ENCODE measurements at places on chromosomes 16 and 17. TPM values are rescaled to one million over a fixed set of nuclear protein-coding genes. Genes with fewer than 3 reads are reported as not detected.

Gene ZNF385C
- 2.6 TPM for polyA plus RNA-seq

Gene KCNH4
- 0.11 TPM for polyA plus RNA-seq

Gene KCTD2
- polyA plus RNA-seq: 14.6 TPM

Gene ACLY
- polyA plus RNA-seq: 68.7 TPM

Gene MLYCD
- polyA plus RNA-seq: 5.4 TPM

Gene CEP112
- polyA plus RNA-seq: 9.8 TPM

Gene RGS9
- 13.9 TPM for polyA plus RNA-seq

Gene ASPA
- polyA plus RNA-seq: 0.75 TPM

Gene RAPGEFL1
- polyA plus RNA-seq: 10.6 TPM

Gene SLC38A8
- polyA plus RNA-seq: 0.38 TPM

Gene CTRB2
- 20,002 TPM for polyA plus RNA-seq

Gene TNFSF13
- polyA plus RNA-seq: 17.8 TPM

Gene KRTAP2-1
- polyA plus RNA-seq: not detected

Gene NUDT7
- polyA plus RNA-seq: 8.9 TPM

Gene HOXB7
- 1.3 TPM for polyA plus RNA-seq

Gene PIK3R6
- polyA plus RNA-seq: 0.23 TPM

Gene CD300H
- polyA plus RNA-seq: not detected

Gene ENPP7
- polyA plus RNA-seq: 0.05 TPM

Gene ZP2
- not detected for polyA plus RNA-seq

Gene SLC5A11
- polyA plus RNA-seq: 0.26 TPM

Gene KRT28
- not detected for polyA plus RNA-seq

Gene CD300LB
- 0.08 TPM for polyA plus RNA-seq

Gene TBC1D3B
- polyA plus RNA-seq: 3.9 TPM

Gene P2RX5
- 1.3 TPM for polyA plus RNA-seq

Gene CDH8
- polyA plus RNA-seq: not detected

Gene TMEM231
- polyA plus RNA-seq: 6.6 TPM

Gene ORC6
- polyA plus RNA-seq: 0.72 TPM

Gene FNDC8
- not detected for polyA plus RNA-seq

Gene ACBD4
- 37.3 TPM for polyA plus RNA-seq

Gene SMIM22
- 367 TPM for polyA plus RNA-seq

Gene OR4D1
- polyA plus RNA-seq: not detected

Gene MARCHF10
- 0.42 TPM for polyA plus RNA-seq

Gene KIF2B
- 0.02 TPM for polyA plus RNA-seq

Gene ULK2
- 5.4 TPM for polyA plus RNA-seq

Gene TBC1D26
- polyA plus RNA-seq: not detected

Gene HCFC1R1
- polyA plus RNA-seq: 93.1 TPM

Gene XAF1
- 11.8 TPM for polyA plus RNA-seq

Gene BAHCC1
- polyA plus RNA-seq: 24.1 TPM

Gene LGALS9
- 20.9 TPM for polyA plus RNA-seq

Gene TEX14
- 0.30 TPM for polyA plus RNA-seq

Gene WDR81
- polyA plus RNA-seq: 14.2 TPM

Gene TPSG1
- 0.12 TPM for polyA plus RNA-seq

Gene KCNJ18
- polyA plus RNA-seq: not detected

Gene BMERB1
- 20.9 TPM for polyA plus RNA-seq

Gene CD7
- polyA plus RNA-seq: 1.0 TPM

Gene FOXN1
- polyA plus RNA-seq: not detected

Gene KCNJ2
- polyA plus RNA-seq: 0.75 TPM

Gene GLIS2
- 15.1 TPM for polyA plus RNA-seq

Gene OR1F1
- not detected for polyA plus RNA-seq

Gene SRCIN1
- 30.3 TPM for polyA plus RNA-seq

Gene KRTAP4-6
- polyA plus RNA-seq: not detected

Gene SENP3
- 33.1 TPM for polyA plus RNA-seq

Gene TEKT1
- polyA plus RNA-seq: 0.07 TPM

Gene IL21R
- polyA plus RNA-seq: 0.09 TPM
